GM04503 (cell line): ENCODE measurements at places on chromosomes 5 and 9.

- DNase-seq: no peak
Measured at GRCh38 chr9:87195306-87195705, 248.0 kb upstream of the GAS1 start.

DNA sequence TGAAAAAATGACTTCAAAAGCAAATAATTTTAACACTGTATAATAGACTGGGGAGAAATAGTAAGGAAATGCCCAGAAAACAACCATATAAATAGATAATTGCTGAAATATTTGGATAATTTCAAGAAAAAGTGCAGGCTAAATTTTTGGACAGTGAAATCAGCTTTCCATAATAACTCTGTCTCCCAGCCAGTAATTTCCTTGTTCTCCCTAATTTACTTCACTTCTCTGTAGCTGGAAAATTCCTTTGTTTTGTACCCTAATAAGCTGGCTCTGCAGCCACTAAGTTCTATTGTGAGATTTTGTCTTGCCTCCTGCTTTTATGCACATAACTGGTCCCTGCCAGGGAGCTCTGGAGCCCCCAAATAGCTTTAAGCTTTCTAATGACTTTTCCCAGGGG is 27.7 kb downstream of the PRDM6 start:
- DNase-seq: no peak

GRCh38 chr5:85646036-85646435 is 971.7 kb upstream of the COX7C start:
- DNase-seq: no peak

- no peak for DNase-seq
Measured at GRCh38 chr5:107951309-107951708, 280.6 kb upstream of the EFNA5 start.

- DNase-seq: peak; percentile 33
Measured at GRCh38 chr5:9622971-9623421, 7.2 kb downstream of the TAS2R1 start.

- DNase-seq: no peak
Measured at GRCh38 chr9:75504721-75505120, 385.8 kb upstream of the PCSK5 start.

- DNase-seq: no peak
Measured at GRCh38 chr9:133202145-133202513, 6.9 kb downstream of the OBP2B start.

DNA sequence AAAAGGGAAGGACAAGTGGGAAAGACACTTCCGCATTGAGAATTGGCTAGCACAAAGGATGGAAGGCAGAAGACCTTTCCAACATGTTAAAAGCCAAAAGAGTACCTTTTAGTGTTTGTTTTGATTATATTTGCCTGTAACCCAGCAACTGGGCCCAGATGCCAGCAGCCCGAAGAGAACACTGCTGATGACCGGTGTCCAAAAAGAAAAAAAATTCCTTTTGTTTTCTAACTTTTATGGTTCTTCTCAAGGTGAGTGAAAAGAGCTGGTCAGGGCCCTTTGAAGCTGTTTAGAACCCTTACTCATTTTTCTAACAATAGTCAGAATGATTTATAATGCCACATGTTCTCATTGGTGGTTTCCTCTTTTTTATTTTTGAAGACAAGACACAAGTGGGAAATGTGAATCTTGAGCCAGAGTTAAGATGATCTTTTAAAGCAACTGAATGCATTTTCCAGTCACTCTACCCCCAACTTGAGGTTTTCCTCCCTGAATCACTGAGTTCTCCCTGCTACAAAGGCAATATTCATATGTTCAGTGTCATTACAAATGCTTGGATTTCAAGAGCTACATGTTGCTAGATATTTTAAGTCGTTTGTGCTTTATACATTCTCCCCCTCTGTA is 32.3 kb upstream of the ZNF462 start:
- no peak for DNase-seq

- no peak for DNase-seq
Measured at GRCh38 chr5:138095100-138095907, 11.5 kb downstream of the WNT8A start.

- peak; percentile 46 for DNase-seq
Measured at GRCh38 chr5:120614531-120615180, 150.6 kb downstream of the PRR16 start.
